Adrenal gland (tissue), 19 donors: ENCODE measurements at places on chromosomes 4 and X. TPM values are rescaled to one million over a fixed set of nuclear protein-coding genes. Genes with fewer than 3 reads are reported as not detected.
A peak's percentile ranks its signal among the peaks of the same experiment; 100 is the strongest.

The HERC5 gene
- 9.2 TPM for total RNA-seq

The TKTL1 gene
- not detected for total RNA-seq

The LRCH2 gene
- 8.6 TPM for total RNA-seq

The SLITRK2 gene
- 0.61 TPM for total RNA-seq

The CLGN gene
- 9.0 TPM for total RNA-seq

The NHS gene
- total RNA-seq: 5.3 TPM

The GPR119 gene
- total RNA-seq: not detected

The KIT gene
- 2.3 TPM for total RNA-seq

The ARSJ gene
- 4.6 TPM for total RNA-seq

The PRSS12 gene
- total RNA-seq: 0.89 TPM

The RNF175 gene
- not detected for total RNA-seq

The PAGE2B gene
- not detected for total RNA-seq

The TMPRSS11A gene
- not detected for total RNA-seq

The RIBC1 gene
- 1.8 TPM for total RNA-seq

- no peak for DNase-seq
These were observed 20.0 kb downstream of the CLCN3 start for GRCh38 chr4:169640261-169640870.

DNA sequence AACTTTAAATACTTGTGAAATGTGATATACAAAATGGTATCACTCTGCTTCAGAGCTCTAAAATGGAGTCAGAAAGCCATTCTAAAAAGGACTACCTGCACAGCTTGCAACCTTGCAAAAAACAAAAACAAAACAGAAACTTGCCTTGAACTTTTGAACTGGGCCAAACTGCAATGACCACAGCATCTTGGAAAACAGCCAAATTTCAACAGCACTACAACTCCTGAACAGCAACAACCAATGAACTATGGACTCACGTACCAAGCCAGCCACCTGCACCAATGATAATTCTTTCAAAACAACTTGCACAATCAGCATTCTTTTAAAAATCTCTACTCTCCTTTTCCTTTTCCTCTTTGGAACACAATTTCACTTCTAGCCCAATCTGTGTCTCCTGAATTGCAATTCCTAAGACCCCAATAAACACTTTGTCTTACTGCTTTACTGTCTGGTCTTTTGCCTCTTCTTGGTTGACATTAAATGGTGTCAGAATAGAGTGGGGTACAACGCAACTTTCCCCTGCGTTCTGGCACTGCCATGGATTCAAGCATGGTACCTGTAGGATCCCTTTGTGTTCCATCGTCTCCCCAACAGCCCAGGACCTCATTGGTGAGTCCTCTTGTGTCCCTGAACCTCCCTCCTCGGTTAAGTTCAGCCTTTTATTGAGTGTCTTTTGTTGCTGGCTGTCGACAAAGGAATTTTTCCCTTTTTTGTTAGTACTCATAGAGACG, 35.7 kb upstream of the FMR1 start:
- DNase-seq: peak; percentile 14

GRCh38 chrX:137236837-137237236, 203.0 kb upstream of the GPR101 start:
- no peak for DNase-seq

DNA sequence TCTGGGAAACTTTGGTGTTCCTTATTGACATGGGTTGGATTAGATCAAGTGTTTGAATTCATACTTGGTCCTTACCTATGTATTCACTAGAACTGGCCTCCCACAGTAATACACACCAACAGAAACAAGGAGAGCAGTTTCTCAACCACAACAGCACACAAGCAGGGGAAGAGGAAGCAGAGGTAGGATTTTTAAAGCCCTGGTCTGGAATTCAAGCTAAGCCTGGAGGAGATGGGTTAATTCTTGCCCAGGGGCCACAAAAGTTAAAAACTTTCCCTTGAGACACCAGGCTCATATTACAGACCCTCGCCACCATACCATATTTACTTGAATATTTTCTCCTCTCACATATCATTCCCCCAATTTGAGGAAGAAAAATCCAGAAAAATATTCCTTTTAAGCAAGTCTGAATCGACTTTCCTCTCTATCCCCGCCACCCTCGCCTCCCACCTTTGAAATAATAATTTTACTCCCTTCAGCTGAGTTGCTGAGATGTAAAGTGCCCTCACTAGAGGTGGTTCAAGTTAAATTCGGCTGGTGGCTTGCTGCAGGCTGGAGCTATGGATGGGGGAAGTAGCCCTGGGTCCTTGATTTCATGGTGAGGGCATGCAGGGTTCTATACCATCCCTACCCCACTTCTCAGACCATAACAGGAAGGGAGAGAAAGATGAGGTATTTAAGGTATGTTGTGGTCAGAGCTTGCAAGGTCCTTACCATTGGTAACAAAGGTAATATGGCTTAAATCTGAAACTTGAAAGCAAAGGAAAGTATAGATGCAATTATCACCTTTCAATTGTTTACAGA, 440.2 kb downstream of the INPP4B start:
- DNase-seq: no peak

DNA sequence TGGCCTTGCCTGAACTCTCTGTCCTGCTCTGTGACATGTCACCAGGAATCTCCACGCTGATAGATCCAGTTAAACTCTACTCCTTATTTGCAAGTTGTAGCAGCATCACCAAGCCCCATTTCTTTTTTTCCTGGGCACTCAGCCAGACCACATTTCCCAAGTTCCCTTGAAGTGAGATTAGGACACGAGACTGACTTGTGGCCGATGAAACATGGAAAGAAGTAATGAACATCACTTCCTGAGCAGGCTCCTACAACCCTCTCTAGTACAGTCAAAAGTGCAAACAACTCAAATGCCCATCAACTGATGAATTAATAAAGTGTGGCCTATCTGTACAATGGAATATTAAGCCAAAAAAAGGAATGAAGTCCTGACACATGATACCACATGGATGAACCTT, 74.6 kb downstream of the MAP3K15 start:
- DNase-seq: peak; percentile 30

- no peak for DNase-seq
These were observed 35.0 kb upstream of the MAML3 start for GRCh38 chr4:140188975-140189374.

DNA sequence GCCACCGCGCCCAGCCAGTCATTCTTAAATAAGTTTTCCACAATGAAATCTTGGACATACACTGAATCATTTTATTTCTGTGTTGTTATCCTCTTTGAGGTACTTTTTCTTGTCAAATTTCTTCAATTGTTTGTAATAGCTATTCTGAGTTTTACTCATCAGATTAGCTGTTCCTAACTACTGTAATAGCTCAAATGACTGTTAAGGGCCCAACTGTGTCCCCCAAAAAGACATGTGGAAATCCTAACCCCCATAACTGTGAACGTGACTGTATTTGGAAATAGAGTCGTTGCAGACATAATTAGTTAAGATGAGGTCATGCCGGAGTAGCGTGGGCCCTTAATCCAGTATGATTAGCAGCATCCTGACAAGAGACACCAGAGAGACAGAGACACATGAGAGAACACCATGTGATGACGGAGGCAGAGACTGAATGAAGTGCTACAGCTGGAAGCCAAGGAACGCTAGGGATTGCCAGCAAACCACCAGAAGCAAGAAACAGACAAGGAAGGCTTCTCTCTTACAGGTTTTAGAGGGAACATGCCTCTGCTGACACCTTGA, 22.9 kb downstream of the ACOT9 start:
- DNase-seq: no peak

DNA sequence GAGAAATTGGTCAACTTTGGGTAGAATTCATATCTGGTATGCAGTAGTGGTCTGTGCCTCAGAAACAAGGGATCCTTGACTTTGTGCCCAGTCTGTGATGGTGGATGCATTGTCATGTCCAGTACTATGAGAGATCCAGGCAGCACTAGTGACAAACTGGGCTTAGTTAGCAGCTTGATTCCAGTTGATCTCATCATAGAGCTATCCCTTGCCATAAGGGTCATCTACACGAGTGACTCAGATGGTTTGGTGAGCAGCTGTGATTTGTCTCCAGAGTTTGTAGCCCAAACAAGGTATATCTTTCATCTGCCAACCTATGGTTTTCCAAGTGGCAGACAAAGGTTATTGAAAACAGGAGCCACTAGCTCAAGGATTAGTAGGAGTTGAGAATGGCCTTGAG, 298.8 kb downstream of the GBA3 start:
- no peak for DNase-seq

GRCh38 chrX:81229901-81230300, 28.0 kb downstream of the SH3BGRL start:
- DNase-seq: no peak

- no peak for DNase-seq
These were observed 356.2 kb downstream of the ADGRL3 start for GRCh38 chr4:61556277-61556676.

DNA sequence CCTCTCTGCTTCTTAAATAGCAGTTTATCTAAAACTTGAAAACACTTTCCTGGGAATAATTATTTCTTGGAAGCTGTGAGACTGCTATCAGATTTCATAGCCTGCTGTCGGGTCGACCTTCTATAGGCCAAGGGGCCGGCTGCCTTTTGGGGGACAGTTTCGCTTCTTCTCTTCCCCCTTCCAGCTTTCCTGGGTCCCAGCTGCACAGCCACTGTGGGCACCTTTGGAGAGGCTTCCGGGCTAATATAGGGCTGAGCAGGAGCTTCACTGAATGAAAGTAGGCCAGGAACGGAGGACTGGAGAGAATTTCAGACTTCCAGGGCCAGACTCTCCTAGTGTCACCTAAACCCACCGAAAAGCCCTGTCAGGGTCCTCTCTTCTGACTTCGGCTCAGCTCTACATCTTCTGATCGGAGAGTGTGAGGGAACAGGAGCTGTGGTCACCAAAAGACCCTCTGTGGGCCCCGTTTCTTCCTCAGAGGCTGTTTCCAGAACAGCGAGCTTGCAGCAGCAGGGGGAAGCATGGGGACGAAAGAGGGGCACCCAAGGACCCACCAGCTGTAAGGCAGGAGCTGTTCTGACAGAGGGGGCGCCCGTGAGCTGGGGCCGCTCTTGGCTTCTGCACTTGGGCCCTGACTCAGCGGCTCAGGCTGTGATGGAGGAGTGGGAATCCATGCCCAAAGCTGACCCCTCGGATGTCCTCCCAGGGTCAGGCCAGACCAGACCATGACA, 620.6 kb downstream of the BCOR start:
- DNase-seq: no peak

- DNase-seq: no peak
These were observed 40.3 kb downstream of the LRBA start for GRCh38 chr4:150974750-150975149.

DNA sequence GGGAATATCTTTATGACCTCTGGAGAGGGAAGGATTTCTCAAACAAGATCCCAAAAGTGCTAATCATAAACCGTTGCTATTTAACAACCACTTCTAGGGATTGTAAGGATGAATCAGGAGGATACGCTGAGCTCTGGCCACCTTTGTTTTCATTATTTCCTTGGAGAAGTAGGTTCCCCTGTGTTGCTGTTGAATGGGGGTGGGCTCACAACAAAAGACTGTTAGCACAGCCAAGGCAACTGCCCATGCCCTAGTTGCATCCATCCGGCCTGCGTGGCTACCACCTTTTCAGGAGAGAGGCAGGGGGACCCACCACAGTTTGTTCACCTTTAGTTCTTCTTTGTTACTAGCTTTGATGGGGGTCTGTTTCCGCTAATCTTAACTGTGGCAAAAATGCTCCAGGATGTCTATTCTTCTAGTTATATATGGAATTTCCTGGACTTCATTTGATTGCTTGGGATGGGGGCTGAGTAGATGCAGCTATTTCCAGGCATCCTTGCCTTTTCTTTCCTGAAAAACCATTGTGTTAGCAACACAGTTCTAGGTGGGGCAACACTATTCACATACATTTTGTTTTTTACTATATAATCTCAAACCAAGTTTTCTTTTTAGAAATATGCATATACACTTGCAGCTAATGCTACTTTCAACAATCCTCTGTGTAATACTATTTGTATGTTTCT, 95.4 kb downstream of the KDR start:
- DNase-seq: no peak

GRCh38 chrX:2549876-2550275, 49.1 kb upstream of the DHRSX start:
- DNase-seq: no peak

DNA sequence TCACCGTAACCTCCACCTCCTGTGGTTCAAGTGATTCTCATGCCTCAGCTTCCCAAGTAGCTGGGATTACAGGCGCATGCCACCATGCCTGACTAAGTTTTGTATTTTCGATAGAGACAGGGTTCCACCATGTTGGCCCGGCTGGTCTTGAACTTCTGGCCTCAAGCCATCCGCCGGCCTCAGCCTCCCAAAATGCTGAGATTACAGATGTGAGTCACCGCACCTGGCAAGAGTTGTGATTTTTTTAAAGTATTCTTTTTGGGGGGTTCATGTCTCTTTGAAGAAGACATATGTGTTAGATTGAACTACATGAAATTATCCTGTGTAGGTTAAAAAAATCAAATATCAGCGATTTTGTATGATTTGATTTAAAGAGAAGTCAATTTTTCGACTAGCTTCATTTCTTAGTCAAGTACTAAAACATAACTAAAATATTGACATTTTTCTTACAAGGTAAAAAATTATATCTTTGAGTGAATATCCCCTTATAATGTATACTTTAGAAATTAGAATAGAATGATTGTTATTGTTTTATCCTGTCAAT, 60.3 kb upstream of the ANTXR2 start:
- DNase-seq: no peak

- no peak for DNase-seq
These were observed 195.4 kb upstream of the HHIP start for GRCh38 chr4:144450526-144450925.

DNA sequence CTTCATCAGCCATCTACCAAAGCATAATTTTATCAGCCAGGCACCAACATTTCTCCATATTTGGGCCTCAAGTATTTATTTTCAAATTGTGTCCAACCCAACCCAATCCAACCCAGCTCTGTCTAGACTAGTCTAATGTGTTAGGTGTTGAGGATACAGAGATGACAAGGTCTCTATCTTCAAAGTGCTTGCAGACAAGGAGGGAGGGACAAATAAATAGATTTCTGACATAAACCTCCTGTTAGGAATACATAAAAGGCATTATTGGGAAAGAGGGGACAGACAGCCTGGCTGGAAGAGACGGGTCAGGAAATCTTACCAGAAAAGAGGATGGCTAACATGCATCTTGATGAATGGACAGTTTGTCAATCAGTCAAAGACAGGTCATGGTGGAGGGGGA, 115.4 kb upstream of the RPS6KA3 start:
- DNase-seq: no peak

DNA sequence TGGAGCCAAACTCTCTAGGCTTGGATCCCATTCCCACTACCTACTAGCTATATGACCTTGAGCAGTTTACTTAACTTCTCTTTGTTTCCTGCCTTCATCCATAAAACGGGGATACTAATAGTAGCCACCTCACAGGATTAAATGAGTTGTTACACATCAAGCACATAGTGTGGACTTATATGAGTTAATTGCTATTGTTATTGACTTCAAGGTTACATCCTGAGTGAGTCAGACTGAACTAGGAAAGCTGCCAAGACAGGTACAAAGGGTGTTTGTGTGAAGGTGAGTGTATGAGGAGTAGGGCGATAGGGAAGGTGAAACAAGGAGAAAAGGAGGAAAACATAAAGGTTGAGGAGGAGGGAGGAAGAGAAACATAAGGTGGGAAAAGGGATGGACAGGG, 32.2 kb downstream of the TFDP3 start:
- no peak for DNase-seq

GRCh38 chr4:154082760-154083535, 294.1 kb upstream of the SFRP2 start:
- DNase-seq: no peak

- DNase-seq: no peak
These were observed 9.3 kb downstream of the MXD4 start for GRCh38 chr4:2252530-2253091.

GRCh38 chrX:144388738-144389137, 504.9 kb downstream of the UBE2NL start:
- DNase-seq: no peak
